ENCODE measurements at places on chromosomes 6 and 20.

GRCh38 chr6:50714487-50715379 lies 1.4 kb downstream of the TFAP2D start:
- DNase-seq: no peak

DNA sequence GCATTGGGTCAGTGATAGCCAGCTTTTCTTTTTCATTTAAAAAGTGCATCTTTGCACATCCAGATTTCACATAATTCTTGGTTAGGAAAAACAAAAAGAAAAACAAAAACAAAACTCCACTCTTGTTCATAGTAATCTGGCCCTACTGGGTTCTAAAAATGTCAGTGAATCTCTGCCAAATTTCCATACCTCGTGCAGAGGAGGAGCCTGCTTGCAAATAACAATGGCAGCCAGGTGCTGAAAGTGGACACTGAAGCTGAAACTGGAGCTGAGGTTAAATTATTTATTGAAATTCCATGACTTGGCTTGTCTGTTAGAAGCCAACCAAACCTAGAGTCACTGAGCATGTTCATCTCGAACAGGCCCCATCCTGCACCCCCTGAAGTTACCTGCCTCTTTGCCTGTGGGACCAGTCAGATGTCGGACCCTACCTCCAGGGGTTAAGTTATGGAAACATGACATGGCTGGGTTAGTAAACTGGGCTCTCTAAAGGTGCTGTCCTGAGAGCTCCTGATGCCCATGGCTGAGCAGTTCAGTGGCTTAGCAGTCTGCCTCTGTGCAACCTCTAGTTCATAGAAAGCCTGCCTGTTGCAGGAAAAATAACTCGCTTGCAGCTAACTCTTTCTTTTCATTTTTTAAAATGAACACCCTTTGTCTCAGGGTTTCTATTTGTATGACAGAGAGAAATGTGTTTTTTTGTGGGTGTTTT lies 42.7 kb downstream of the CLIC5 start:
- DNase-seq: no peak

GRCh38 chr6:1381481-1382330 lies 7.7 kb upstream of the FOXF2 start:
- DNase-seq: peak; percentile 24

DNA sequence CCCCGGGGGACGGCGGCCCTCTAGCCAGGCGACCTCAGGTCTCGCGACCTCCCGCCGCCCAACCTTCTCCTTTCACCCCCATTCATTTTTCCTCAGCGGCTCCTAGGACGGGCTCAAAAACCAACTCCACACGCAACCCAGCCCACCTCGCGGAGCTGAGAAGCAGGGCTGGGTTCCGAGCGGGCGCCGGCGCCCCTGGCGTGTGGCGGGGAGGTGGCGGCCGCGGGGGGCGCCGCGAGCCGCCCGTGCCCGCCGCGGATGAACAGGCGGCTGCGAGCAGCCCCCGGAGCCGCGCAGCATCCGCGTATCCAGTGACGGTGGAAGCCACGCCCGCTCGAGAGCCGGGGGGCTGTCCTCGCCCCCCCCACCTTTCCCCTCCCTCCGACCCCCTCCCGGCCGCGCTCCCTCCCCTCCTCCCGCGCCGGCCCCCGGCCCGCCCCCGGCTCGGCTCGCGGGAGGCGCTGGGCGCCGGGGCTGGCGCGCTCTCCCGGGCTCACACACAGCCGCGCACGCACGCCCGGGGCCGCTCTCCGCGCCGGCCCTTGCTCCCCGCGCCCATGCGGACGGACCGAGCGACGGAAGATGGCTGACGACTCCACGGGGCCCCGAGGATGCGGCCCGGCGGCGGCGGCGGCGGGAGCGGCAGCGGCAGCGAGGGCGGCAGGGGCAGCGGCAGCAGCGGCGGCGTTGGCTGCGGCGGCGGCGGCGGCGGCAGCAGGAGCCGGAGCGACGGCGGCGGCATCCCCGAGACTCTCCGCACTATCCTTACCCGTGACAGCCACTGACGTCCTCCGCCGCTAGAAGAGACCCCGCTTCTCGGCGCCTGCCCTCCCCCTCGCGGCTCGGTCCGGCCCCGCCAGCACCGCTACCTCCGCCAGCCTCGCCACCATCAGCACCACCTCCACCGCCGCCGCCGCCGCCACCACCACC lies at the start of gene SOBP:
SOBP (plus strand) TSS at position 482 of the 930 bp plus-strand sequence. CDS start 500 bp downstream, outside the sequence.
- peak; percentile 26 for DNase-seq

All from RPMI7951 (cell line).